ENCODE measurements at places on chromosomes 3 and 15. TPM values are rescaled to one million over a fixed set of nuclear protein-coding genes. Genes with fewer than 3 reads are reported as not detected.

The ERC2 gene
- total RNA-seq = 23.5 TPM

The CHDH gene
- total RNA-seq = 10.6 TPM

The GDPGP1 gene
- total RNA-seq = 5.3 TPM

The UNC13C gene
- total RNA-seq = 0.07 TPM

The ANKDD1A gene
- total RNA-seq = 6.1 TPM

The RBPMS2 gene
- 202 TPM for total RNA-seq

The TRIM71 gene
- total RNA-seq = 238 TPM

The CACNA2D2 gene
- 22.0 TPM for total RNA-seq

The CDCP1 gene
- 14.6 TPM for total RNA-seq

The AADAC gene
- total RNA-seq = 0.32 TPM

The LRTM1 gene
- not detected for total RNA-seq

The SCN11A gene
- 0.27 TPM for total RNA-seq

GRCh38 chr3:129560269-129560787, 17.4 kb downstream of the H1-8 start:
- DNase-seq = no peak
- no peak overlapping the region for H3K4me3 ChIP-seq
- H3K27me3 ChIP-seq = no peaks in the 10 kb centered on the region
- H3K27ac ChIP-seq = peak overlapping the region; percentile 48

DNA sequence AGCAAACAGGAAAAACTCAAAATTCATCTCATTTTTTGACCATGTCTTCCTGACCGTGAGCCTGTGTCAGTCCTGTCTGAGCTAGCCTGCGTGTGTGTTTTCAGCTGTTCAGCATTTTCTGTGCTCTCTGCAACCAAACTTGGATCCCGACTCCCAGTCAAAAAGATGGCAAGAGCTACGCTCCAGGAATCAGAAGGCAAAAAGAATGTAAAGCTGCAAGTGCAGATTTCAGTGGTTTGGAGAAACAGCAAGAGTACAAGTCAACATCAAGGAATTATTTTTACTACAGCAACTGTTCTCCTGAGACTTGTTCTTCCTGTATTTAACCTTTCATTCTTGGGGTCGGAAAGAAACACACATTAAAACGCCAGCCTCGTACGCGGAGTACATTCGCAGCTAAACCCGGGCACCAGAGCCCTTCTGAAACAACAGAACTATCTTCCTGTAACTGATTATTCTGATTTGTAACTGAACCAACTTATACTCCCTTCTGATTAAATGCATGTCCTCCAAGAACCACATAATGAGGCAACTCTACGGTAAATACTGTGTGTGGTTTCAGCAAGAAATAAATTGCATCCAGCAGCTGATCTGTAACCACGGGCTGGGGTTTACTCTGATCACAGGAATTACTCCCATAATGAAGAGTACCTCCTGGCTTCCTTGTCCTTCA, 107.4 kb downstream of the LRIG1 start:
- H3K4me3 ChIP-seq = no peak overlapping the region
- peaks cover 17% of the 10 kb centered on the region for H3K4me1 ChIP-seq
- no peaks in the 10 kb centered on the region for H3K27me3 ChIP-seq

DNA sequence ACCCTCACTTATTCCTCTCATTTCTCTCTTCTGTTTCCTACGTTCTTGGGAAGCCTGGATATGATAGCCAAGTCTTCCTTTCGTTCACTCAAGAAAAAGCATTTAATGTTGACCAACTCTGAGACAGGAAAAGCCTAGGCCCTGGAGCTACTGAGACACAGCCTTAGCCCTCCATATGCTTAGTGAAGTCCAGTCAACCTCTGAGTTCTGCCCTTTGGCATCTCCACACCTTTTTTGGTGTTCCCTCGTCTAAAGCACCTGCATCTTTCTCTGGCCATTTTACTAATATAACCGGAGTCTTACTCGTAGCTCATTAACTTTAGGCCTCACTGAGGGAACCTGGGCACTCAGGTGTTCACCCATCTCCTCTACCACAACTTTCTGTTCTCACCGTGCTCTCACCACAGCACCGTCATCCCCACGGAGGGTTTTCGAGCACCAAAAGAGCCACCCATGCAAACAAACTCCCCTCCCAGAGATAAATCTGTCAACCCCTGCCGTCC, 632 bp downstream of the MTHFS start:
- no peak for DNase-seq
- peak overlapping the region; percentile 96 for H3K4me3 ChIP-seq
- H3K27me3 ChIP-seq = no peaks in the 10 kb centered on the region
- H3K36me3 ChIP-seq = peaks cover 14% of the 10 kb centered on the region
- peaks cover 26% of the 10 kb centered on the region for H3K4me1 ChIP-seq
- peak overlapping the region; percentile 97 for H3K27ac ChIP-seq

- no peaks in the 10 kb centered on the region for H3K36me3 ChIP-seq
- no peak overlapping the region for H3K27ac ChIP-seq
- peaks cover 31% of the 10 kb centered on the region for H3K27me3 ChIP-seq
Observed at GRCh38 chr15:67495585-67495984, 25.3 kb upstream of the C15orf61 start.

DNA sequence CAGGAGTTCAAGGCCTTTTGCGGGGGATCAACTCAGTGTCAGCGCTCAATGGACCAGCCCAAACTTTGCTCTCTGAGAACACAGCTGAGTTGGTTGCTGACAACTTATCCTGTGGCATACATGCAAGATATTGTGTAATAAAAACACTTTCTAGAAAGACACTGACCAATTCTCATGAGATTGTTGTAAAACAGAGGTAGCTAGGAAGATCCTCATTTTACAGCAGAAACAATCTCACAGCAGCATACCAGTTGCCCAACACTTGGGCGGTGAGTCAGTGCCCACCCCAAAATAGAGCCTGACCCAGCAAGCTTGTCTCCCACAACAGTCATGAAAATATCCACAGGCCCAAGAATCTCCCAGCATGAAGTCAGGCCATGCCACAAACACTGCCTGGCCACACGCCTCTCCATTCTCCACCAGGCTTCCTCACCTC, 18.2 kb downstream of the KLHL6 start:
- no peaks in the 10 kb centered on the region for H3K36me3 ChIP-seq
- DNase-seq = no peak
- H3K27ac ChIP-seq = no peak overlapping the region

GRCh38 chr3:160012108-160012507, 23.5 kb downstream of the IL12A start:
- H3K27me3 ChIP-seq = no peaks in the 10 kb centered on the region
- no peaks in the 10 kb centered on the region for H3K4me1 ChIP-seq
- H3K4me3 ChIP-seq = no peak overlapping the region
- H3K27ac ChIP-seq = no peak overlapping the region

GRCh38 chr3:12983319-12983718, 89.9 kb downstream of the IQSEC1 start:
- no peaks in the 10 kb centered on the region for H3K27me3 ChIP-seq
- peaks cover 43% of the 10 kb centered on the region for H3K4me1 ChIP-seq
- H3K4me3 ChIP-seq = no peak overlapping the region
- peaks cover 7% of the 10 kb centered on the region for H3K36me3 ChIP-seq
- no peak overlapping the region for H3K27ac ChIP-seq

DNA sequence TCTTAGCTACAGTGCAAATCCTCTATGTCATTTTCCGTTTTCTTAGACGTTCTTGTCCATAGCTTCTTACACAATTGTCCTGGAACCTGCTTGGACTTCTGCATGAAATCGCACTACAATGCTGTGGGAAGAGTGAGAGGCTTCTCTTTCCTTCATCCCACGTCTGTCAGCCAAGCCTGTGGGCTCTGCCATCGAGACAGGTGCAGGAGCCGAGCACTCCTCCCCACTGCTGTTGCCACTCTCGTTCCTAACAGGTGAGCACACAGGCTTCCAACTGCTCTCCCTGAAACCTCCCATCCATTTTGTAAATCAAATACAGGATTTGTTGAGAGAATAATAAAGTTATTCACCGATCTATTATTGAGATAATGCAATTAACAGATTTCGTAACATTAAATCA, 23.5 kb downstream of the ZXDC start:
- H3K36me3 ChIP-seq = peaks cover 40% of the 10 kb centered on the region
- no peak for DNase-seq
- H3K4me1 ChIP-seq = peaks cover 2% of the 10 kb centered on the region
- no peak overlapping the region for H3K4me3 ChIP-seq

GRCh38 chr3:188352196-188352927, 198.4 kb downstream of the LPP start:
- H3K27me3 ChIP-seq = no peaks in the 10 kb centered on the region
- no peak for DNase-seq
- H3K36me3 ChIP-seq = no peaks in the 10 kb centered on the region
- peak overlapping the region; percentile 10 for H3K27ac ChIP-seq

- peaks cover 4% of the 10 kb centered on the region for H3K27me3 ChIP-seq
- H3K27ac ChIP-seq = no peak overlapping the region
- H3K36me3 ChIP-seq = no peaks in the 10 kb centered on the region
- H3K4me1 ChIP-seq = no peaks in the 10 kb centered on the region
- H3K4me3 ChIP-seq = no peak overlapping the region
Observed at GRCh38 chr15:88736204-88736603, 67.0 kb upstream of the ACAN start.

DNA sequence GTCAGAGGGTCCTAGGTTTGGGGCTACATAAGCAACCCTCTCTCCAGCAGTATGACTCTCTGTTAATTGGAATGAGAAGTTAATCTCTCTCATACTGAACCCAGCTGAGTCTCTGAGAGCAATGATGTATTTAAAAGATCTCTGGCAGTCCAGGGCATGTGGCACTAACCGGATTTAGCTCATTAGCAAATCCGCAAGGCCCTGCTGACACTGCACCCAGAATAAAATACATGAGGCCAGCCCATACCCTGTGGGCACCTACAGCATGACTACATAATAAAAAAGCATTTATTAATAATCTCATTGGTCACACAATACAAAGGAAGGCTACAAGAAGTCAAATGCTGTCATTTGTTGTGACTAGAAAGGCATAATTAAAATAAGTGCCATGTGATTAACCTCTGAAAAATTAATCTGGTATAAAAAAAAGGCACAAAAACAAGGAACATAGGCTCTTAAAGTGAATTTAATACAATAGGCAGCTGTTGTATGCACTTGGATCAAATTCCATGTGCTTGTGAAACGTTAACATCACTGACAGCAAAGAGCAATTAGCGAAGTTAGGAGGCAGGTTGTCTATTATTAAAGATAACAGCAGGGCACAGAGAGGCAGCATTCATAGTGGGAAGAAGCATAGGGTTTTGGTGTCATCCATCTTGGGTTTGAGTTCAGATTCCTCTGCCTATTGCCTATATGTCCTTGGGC, 381.2 kb downstream of the WDR72 start:
- no peaks in the 10 kb centered on the region for H3K4me1 ChIP-seq
- no peak overlapping the region for H3K27ac ChIP-seq
- no peaks in the 10 kb centered on the region for H3K27me3 ChIP-seq
- no peaks in the 10 kb centered on the region for H3K36me3 ChIP-seq

DNA sequence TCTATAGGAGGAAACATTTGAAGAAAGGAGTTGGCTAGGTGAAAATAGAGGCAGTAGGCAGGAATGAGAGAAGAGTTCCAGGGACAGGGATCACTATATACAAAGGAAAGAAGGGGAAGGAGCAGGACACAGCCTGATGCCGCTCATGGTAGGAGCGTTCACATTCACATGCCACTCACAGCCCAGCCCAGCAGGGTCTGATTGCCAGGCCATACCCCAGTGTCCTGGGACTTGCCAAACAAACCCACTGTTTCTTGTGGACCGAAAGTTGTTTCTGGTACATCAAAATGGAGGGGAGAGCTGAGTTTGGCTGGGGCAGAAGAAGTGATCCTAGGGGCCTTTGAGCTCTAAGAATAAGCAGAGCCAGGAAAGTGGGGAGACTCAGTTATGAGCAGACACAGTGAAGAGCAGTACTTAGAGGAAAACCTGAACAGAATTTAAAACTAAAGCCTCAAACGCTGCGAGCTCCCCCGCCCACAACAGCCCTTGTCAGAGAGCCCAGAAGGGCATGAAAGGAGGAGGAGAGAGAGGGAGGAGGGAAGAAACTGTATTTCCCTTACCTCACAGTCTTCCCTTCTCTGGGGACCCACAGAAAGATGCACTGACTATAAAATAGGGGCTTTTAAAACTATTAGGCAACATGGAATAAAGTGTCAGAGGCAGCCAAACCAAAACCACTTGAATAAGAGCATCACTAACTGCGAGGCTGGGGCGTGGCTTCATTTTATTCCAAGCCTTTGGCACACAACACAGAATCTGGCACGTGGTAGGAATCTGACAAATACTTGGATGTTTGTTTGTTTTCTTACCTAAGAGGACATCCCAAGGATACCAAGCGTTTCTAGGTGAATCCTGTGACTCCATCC, 129.0 kb downstream of the RPL22L1 start:
- H3K36me3 ChIP-seq = peaks cover 10% of the 10 kb centered on the region
- H3K27me3 ChIP-seq = no peaks in the 10 kb centered on the region
- H3K4me3 ChIP-seq = no peak overlapping the region
- H3K27ac ChIP-seq = no peak overlapping the region
- no peak for DNase-seq

- no peak for DNase-seq
- no peaks in the 10 kb centered on the region for H3K27me3 ChIP-seq
- no peaks in the 10 kb centered on the region for H3K36me3 ChIP-seq
Observed at GRCh38 chr15:48467801-48468200, 136.6 kb downstream of the DUT start.

- H3K4me3 ChIP-seq = no peak overlapping the region
- no peaks in the 10 kb centered on the region for H3K4me1 ChIP-seq
- H3K27me3 ChIP-seq = no peaks in the 10 kb centered on the region
- H3K36me3 ChIP-seq = peaks cover 21% of the 10 kb centered on the region
Observed at GRCh38 chr15:80324545-80325080, 72.6 kb upstream of the CTXND1 start.

DNA sequence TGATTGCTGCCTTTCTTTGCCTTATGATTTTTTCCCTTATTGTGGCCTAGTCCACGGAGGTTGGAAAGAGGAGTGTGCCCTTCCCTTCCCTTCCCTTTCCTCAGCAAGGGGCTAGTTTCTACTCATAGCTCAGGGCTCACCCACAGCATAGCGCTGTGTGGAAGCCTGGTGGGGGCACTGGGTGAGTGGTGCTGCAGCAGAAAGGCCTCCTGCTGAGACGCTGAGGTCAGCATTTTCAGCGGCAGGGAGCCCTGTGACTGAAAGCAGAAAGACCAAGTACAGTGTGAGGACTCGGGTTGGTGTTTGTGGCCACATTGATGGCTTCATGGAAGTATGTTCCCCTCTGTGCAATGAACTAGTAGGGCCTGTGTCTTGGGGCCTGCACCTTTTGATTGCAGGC, 21.9 kb downstream of the CACNA1D start:
- H3K27ac ChIP-seq = no peak overlapping the region
- no peaks in the 10 kb centered on the region for H3K27me3 ChIP-seq
- H3K4me1 ChIP-seq = peaks cover 4% of the 10 kb centered on the region
- DNase-seq = no peak
- no peak overlapping the region for H3K4me3 ChIP-seq
- no peaks in the 10 kb centered on the region for H3K36me3 ChIP-seq

DNA sequence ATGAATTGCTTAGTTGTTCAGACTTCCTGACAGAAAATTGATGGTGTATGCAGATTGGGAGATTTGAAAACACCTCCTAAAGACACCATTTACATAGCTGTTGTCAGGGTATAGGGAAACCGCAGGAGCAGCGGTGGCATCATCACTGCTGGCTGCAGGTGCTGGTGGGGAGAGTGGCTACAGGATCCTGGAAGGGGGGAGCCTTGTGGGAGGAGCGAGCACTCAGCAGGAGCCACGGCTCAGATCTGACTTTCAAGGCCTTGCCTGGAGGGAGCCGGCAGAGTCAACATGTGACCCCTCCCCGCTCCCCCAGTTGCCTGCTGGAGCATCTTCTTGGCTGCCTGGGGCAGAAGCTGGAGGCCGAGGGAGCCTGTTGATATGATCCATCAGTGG, 26.1 kb downstream of the EDEM1 start:
- peak overlapping the region; percentile 39 for H3K4me3 ChIP-seq
- H3K27ac ChIP-seq = peak overlapping the region; percentile 92
- DNase-seq = peak; percentile 77
- no peaks in the 10 kb centered on the region for H3K27me3 ChIP-seq

Measured in WTC11 (cell line).